ENCODE measurements at places on chromosomes 5 and 9.
A peak's percentile ranks its signal among the peaks of the same experiment; 100 is the strongest.

DNA sequence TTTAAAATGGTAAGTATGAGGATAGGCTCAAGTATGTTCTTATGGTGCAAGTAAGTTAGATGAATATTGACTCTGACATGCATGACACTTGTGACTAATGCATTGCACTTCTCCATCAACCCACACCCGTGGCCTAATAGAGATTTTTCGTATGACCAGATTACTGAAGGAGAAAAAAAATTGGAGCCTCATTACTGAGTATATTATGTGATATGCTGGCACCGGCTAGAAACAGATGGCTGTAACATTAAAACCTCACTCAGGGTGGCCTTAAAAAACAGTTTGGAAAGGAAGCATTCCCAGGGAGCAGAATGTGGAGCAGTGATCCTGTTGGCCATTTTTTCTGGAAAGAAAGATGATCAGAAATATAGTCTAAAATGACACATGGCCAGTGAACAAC lies 766.4 kb downstream of the PRELID2 start:
- H3K36me3 ChIP-seq, result no peaks in the 10 kb centered on the region
- peaks cover 2% of the 10 kb centered on the region for H3K27me3 ChIP-seq
- H3K4me1 ChIP-seq, result peaks cover 24% of the 10 kb centered on the region
- peak; percentile 17 for DNase-seq
- no peak overlapping the region for H3K4me3 ChIP-seq

DNA sequence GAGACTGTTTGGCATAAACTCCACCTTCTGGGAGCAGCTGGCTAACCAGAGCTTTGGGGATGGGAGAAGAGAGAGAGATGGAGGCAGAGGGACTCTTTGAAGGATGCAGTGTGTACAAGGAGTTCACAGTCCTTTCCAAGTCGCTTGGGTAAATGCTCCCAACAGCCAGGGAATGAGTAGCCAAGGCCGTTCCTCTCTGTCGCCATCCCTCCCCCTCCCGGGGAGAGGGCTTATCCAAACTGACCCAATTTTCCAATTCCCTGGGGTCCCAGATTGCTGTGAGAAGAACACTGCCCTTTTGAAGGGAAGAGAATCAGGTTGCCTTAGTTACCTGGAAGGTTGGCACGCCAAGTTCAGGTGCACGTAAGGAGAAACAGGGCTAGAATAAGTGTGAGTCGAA lies 7.9 kb downstream of the WWC1 start:
- no peak overlapping the region for H3K4me3 ChIP-seq
- H3K27ac ChIP-seq, result no peak overlapping the region
- H3K36me3 ChIP-seq, result peaks cover 12% of the 10 kb centered on the region
- no peak for DNase-seq

- DNase-seq, result no peak
- no peaks in the 10 kb centered on the region for H3K36me3 ChIP-seq
- no peak overlapping the region for H3K4me3 ChIP-seq
- no peaks in the 10 kb centered on the region for H3K27me3 ChIP-seq
- H3K27ac ChIP-seq, result peak overlapping the region; percentile 87
These were observed 38.7 kb downstream of the LURAP1L start for GRCh38 chr9:12813533-12813932.

GRCh38 chr9:89743216-89743572 lies 138.4 kb downstream of the GADD45G start:
- 0 out of 2 replicates have a peak, but pooled peaks cover 6% of the 10 kb centered on the region for H3K36me3 ChIP-seq
- no peak overlapping the region for H3K27ac ChIP-seq
- no peak overlapping the region for H3K4me3 ChIP-seq
- no peaks in the 10 kb centered on the region for H3K27me3 ChIP-seq

DNA sequence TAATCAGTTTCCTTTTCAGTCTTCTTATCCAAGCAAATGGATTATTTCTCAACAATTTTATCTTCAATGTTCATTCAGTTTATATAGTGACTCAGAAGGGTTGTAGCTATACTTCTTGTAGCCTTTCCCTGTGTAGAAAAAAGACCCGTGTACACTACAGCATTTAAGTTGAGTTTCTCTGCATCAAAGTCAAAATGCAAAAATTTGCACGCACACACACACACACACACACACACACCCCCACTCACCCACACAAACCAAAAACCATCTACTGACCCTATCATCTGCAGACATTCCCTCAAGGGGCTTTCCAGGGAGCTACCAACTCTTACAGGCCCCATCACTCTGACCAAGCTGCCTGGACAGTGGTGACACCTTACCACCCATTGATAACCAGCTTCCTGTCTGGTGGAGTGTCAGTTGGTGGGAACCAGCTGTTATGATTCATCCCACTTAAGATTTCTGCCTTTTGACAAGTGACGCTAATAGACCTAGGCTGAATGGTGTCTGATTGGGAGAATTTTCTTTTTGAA lies 12.2 kb upstream of the ELL2 start:
- no peak for DNase-seq
- H3K27me3 ChIP-seq, result no peaks in the 10 kb centered on the region
- no peak overlapping the region for H3K4me3 ChIP-seq
- peaks cover 21% of the 10 kb centered on the region for H3K4me1 ChIP-seq

DNA sequence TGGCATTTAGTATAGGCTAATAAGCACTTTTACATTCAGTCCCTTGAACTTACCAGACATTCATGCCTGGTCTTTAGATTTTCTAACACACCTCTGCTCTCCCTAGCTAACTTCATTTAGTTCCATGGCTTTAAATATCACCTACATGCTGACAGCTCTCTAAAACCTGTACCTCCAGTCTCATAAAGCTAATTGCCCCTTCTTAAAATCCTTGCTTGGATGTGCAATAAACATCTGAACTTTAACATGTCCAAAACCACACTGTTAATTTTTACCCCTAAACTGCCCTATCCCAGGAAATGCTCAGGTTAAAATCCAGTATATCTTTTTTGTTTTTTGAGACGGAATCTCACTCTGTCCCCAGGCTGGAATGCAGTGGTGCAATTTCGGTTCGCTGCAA lies 139.8 kb downstream of the CPLANE1 start:
- H3K27ac ChIP-seq, result no peak overlapping the region
- DNase-seq, result no peak
- H3K4me3 ChIP-seq, result no peak overlapping the region
- H3K36me3 ChIP-seq, result peaks cover 20% of the 10 kb centered on the region
- no peaks in the 10 kb centered on the region for H3K27me3 ChIP-seq

DNA sequence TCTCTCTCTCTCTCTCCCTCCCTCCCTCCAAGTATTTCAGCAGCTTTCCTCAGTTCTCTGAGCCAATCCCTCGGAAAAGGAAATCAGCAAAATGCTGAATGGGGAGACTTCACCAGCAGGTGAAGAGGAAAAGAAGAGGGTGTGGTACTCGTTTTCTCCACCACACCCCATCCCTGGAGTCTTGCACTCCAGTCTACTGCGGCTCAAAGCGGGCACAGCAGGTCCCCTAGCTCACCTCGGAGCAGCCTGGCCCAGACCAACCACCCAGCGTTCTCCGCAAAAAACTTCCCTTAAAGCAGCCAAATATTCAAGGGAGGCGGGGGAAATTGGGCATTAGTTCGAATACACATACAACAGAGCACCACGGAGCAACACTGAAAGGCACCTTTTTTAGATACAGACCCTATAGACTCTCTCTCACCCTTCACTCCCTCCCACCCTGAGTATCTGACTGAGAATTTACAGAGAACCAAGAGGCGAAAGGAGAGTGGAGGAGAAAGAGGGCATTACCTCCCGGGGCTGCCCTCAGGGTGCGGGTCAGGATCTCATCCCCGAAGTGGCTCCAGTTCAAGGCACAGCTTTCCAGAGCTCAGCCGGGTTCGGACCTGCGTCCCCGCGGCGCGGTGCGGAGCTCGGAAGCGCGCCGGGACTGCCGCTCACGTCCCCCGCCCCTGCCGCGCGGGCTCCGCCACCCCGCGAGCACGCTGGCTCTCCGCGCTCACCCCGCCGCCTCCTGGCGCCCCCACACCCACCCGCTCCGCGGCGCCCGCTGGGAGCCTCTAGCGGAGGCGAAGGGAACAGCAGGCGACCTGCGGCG lies 1638.5 kb upstream of the C9orf72 start:
- no peak for DNase-seq
- H3K27me3 ChIP-seq, result peaks cover 17% of the 10 kb centered on the region
- H3K4me3 ChIP-seq, result no peak overlapping the region
- H3K36me3 ChIP-seq, result no peaks in the 10 kb centered on the region
- no peaks in the 10 kb centered on the region for H3K4me1 ChIP-seq

DNA sequence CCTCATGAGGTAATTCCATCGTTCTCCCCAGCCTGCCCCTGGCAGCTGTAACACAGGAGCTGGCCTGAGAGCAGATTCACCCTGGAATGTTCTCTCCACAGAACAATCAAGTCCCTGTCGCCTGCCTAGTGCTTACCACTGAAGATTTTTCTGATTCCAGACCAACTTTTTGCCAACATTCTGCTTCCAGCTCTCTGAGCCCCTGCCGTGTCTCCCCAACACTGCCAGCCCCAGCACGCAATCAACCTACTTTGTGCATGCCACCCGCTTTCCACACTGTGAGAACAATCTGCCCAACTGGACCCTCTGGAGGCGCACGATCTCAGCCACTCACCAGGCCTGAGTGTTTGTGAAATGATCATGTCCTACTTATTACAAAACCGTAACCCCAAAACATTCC lies 62.6 kb downstream of the PSMB7 start:
- H3K4me3 ChIP-seq, result no peak overlapping the region
- DNase-seq, result no peak
- H3K36me3 ChIP-seq, result peaks cover 50% of the 10 kb centered on the region
- peaks cover 36% of the 10 kb centered on the region for H3K27me3 ChIP-seq

DNA sequence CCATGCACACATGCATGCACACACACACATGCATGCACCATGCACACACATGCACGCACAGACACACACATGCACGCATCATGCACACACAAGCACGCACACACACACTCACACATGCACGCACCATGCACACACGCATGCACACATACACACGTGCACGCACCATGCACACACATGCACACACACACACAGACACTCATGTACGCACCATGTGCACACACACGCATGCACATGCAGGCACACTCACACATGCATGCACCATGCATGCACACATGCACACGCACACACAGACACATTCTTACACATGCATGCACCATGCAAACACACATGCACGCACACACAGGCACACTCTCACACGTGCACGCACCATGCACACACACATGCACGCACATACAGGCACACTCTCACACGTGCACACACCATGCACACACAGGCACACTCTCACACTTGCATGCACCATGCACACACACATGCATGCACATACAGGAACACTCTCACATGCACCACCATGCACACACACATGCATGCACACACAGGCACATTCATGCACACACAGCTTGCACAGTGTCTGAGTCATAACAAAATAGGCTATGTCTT lies 117.5 kb downstream of the TENT4A start:
- DNase-seq, result no peak
- H3K27me3 ChIP-seq, result peaks cover 15% of the 10 kb centered on the region

DNA sequence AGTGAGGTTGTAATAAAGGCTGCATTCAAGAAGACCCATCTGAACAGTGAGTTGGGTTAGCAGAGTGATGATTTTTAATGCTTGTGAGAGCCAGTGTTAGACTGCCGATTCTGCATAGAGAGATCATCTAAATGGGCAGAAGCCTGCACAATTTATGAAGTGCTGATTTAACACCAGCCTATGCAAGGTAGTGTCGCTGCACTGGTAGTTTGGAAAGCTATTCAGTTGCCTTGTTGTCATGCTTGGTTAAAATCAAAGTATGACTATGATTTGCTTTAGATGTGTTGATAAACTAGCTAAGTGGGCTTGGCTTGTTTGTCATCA lies 379 bp upstream of the LRRTM2 start:
- peaks cover 3% of the 10 kb centered on the region for H3K36me3 ChIP-seq
- DNase-seq, result no peak
- H3K4me1 ChIP-seq, result peaks cover 58% of the 10 kb centered on the region
- no peaks in the 10 kb centered on the region for H3K27me3 ChIP-seq

DNA sequence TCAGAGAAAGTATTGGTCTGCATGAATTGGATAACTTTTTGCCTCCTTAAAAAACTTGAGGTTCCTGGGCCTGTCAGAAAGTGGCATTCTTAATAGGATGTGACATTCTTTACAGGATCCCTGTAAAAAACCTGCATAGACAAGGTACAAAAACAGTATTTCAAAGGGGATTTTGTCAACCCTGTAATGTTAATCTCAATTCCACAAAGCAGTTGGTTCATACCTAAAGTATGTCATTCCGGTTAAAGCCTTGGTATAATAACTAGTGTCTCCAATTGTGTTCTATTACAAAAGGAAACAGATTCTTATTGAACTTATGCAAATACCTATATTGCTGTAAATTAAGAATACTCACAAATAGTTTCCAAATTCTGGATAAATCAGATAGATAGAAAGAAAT lies 169.7 kb downstream of the CDH10 start:
- no peaks in the 10 kb centered on the region for H3K27me3 ChIP-seq
- DNase-seq, result no peak
- no peak overlapping the region for H3K27ac ChIP-seq
- no peak overlapping the region for H3K4me3 ChIP-seq
- H3K4me1 ChIP-seq, result no peaks in the 10 kb centered on the region

GRCh38 chr9:126386088-126386487 lies 59.5 kb downstream of the MVB12B start:
- H3K27me3 ChIP-seq, result peaks cover 2% of the 10 kb centered on the region
- DNase-seq, result no peak
- H3K36me3 ChIP-seq, result no peaks in the 10 kb centered on the region
- no peak overlapping the region for H3K27ac ChIP-seq
- peaks cover 16% of the 10 kb centered on the region for H3K4me1 ChIP-seq

GRCh38 chr5:162888268-162888667 lies 549.1 kb upstream of the CCNG1 start:
- H3K27me3 ChIP-seq, result no peaks in the 10 kb centered on the region
- no peaks in the 10 kb centered on the region for H3K36me3 ChIP-seq
- H3K4me1 ChIP-seq, result no peaks in the 10 kb centered on the region
- DNase-seq, result no peak
- H3K27ac ChIP-seq, result no peak overlapping the region

DNA sequence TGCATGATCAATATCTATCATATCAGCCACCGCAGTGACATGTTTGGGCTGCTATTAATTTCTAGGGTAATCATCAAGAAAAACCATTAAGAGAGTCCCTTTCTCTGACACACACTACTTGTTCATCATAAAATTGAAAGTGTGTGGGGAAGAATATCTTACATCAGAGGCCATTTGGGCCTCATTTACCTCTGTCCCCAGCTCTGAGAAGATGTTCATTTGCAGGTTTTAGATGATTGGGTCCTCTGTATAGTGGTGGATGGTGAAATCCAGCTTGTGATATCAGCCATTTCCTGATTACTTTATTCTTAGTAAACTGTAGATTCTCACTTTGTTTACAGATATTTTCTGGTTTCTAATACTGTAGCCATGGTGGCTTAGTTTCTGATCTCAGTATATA lies 29.8 kb upstream of the PJA2 start:
- no peak overlapping the region for H3K27ac ChIP-seq
- H3K36me3 ChIP-seq, result no peaks in the 10 kb centered on the region
- H3K4me3 ChIP-seq, result no peak overlapping the region
- DNase-seq, result no peak
- H3K27me3 ChIP-seq, result peaks cover 2% of the 10 kb centered on the region

GRCh38 chr5:107894361-107894760 lies 223.6 kb upstream of the EFNA5 start:
- no peaks in the 10 kb centered on the region for H3K27me3 ChIP-seq
- DNase-seq, result no peak
- no peak overlapping the region for H3K4me3 ChIP-seq
- no peaks in the 10 kb centered on the region for H3K4me1 ChIP-seq
